ENCODE measurements at places on chromosomes 11 and 22.

DNA sequence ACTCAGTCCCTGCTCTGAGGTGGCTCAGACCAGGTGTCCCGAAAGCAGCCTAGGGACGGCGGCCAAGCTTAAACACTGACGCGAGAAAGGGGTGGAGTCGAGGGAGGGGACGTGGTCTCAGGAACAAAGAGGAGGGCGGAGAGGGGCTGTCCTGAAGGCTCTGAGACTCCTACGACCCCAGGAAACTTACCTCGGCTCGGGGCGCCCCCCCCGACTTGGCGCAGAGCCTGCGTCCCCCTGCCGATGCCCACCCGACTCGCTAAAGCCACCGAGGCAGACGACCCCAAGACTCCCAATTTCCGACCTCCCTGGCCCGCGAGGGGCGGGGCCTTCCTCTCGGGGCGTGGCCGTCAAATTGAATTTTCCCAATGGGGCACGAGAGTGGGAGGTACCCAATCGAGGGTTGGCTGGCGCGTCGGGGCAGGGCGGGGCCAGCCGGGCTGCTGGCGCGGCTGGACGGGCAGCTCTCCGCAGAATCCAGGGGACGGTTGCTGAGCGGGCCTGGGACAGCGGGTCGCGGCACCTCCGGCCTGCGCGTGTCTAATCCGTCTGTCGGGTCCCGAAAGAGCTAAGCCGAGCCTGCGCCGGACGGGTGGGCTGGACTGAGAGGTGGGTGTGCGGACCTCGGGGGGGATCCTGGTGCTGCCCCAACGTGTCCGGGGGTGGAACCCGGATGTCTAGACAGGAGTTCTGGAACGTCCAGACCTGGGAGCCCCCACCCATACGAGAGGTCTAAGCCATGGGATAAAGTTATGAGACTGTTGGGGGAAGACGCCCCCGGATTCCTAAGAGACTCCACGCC lies at the start of gene SMTN:
TSS of gene SMTN (plus strand) at position 471 of the 802 bp plus-strand sequence. CDS start 1,941 bp downstream, outside the sequence.
- peak; percentile 82 for DNase-seq

DNA sequence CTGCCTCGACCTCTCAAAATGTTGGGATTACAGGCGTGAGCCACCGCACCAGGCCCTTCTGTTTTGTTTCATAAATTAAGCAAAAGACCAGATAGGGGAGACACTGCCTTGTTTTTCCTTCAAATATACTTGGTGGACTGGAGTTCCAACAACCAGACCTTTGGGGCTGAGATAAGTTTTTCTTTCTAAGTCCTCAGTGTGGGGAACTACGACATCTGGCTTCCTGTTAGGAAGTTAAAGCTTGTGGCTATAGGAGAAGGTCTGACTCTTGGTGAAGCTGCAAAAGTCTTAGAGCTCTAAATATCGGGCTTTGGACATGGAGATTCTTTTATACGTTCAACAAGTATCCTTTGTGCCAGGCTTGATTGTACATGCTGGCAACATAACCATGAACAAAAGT lies 64.1 kb upstream of the EED start:
- no peak for DNase-seq

DNA sequence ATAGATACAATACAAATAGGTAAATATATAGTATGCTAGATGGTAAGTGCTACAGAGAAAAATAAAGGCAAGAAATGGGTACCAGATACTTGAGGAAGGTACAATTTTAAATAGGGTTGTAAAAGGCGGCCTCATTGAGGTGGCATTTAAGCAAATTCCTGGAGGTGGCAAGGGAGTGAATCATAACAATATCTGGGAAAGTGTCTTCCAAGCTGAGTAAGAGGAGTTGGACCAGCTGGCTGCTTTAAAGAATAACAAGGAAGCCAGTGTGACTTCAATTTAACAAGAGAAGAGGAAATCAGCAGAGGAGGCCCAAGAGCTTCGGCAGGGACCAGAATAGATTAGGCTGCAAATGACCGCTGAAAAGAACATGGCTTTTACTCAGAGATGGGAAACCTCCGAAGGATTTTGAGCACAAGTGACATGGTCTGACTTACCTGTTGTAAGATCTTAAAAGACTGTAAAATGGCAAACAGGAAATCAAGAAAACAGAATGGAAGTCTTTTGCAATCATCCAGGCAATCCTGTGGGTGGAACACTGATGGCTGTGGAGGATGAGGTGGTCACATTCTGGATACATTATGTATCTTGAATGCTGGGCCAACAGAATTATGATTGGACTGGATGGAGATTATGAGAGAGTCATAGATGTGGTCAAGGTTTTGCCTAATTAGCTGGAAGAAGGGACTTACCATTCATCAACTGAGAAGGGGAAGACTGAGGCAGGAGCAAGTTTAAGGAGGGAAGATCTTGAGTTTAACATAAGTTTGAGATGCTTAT lies 77.2 kb downstream of the RDX start:
- DNase-seq = no peak

DNA sequence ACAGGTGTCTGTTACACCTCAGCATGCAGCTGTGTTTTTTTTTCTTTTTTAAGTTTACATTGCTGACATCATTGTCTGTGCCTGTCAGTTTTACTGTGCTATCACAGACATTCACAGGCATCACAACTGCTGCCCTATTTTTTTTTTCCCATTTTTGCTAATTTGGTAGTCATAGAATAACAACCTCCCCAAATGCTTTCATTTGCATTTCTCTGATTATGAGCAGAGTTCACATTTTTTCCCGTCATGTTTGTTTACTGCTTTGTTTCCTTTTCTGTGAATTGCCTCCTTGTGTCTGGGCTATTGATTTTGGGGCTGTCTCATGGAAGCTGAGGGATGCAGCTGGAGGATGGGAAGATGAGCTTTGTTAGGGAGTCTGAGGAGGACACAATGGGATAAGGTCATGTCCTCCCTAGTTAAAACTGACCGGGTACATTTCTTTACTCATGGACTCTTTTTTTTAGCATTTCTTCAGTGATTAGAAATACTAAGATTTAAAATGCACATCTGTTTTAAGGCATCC lies 155.1 kb downstream of the LDLRAD3 start:
- no peak for DNase-seq

GRCh38 chr11:123977731-123978347 lies at the start of gene OR10S1:
Gene OR10S1 (minus strand): TSS chr11:123977781. CDS start chr11:123977664, 117 bp downstream.
- DNase-seq = no peak

- DNase-seq = no peak
Observed at GRCh38 chr22:41563051-41563711, 2.4 kb downstream of the CSDC2 start.

DNA sequence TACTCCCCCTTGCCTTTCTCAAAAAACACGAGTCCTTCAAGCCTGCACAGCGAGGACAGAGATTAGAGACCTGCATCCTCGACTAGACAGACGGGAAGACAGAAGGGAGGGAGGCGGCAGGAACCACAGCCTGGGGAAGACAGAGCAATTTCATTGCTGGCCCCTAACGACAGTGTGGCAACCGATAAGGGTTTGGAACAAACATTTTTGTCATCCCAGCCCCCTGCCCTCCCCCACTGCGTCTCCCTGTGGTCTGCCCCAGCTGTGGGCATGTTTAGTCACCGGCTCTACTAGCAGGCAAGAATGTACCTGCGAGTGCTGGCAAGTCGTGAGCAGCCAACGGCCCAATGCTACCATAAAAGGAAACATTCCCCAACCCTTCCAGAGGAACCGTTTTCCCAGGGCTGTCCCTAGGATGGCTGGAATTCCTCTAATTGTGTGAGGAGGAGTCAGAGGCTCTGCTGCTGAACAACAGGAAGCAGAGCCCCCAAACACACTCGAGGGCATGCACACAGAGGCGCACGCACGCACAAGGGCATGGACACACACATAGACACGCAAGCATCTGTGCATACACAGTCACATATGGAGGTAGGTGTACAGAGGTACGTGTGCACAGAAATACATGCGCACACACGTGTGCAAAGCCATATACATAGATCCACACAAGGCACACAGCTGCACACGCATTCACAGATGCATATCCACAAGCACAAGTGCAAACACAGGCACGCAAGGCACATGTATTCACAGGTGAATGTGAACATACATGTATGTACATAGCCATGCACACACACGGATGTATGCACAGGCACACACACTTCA lies 58.3 kb downstream of the MYH9 start:
- DNase-seq = peak; percentile 79

DNA sequence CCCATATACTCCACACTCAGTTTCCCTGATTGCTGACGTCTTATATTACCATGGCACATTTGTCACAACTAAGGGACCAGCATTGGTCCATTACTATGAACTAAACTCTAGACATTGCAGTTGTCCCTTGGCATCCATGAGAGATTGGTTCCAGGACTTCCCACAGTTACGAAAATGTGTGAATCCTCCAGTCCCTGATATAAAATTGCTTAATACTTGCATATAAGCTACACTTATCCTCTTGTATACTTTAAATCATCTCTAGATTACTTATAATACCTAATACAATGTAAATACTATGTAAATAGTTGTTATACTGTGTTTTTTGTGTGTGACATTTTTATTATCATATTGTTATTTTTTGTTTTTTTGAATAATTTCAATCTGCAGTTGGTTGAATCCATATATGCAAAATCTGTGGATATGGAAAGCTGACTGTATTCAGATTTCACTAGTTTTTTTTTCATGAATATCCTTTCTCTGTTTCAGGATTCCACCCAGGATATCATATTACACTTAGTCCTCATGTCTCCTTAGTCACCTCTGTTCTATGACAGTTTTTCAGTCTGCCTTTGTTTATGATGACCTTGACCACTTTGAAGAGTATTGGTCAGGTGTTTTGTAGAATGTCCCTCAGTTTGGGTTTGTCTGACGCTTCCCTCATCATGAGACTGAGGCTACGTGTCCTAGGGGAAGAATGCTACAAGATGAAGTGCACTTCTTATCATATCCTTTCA lies 55.3 kb downstream of the INSC start:
- no peak for DNase-seq

GRCh38 chr11:21169639-21170038 lies 500.3 kb downstream of the NELL1 start:
- DNase-seq = no peak

GRCh38 chr11:69369210-69369825 lies 75.4 kb downstream of the MYEOV start:
- no peak for DNase-seq

DNA sequence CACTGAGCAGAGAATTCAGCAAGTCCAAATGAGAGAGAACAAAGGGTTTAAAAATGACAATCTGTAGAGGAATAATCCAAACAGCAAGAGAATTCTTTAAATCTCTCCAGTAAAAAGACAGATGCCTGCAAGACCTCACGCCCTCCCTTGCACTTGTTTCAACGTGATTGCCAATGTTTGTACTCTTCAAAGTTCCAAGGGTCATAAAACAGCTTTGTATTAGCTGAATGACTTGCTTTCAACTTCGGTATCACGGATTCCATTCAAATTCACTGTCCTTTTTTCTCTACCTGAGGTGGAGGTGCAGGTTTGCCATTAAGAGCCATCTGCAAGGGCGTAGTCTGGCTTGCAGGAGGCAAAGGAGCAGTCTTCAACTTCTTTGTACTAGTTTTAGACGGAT lies 41.1 kb upstream of the CHRNA10 start:
- DNase-seq = no peak

DNA sequence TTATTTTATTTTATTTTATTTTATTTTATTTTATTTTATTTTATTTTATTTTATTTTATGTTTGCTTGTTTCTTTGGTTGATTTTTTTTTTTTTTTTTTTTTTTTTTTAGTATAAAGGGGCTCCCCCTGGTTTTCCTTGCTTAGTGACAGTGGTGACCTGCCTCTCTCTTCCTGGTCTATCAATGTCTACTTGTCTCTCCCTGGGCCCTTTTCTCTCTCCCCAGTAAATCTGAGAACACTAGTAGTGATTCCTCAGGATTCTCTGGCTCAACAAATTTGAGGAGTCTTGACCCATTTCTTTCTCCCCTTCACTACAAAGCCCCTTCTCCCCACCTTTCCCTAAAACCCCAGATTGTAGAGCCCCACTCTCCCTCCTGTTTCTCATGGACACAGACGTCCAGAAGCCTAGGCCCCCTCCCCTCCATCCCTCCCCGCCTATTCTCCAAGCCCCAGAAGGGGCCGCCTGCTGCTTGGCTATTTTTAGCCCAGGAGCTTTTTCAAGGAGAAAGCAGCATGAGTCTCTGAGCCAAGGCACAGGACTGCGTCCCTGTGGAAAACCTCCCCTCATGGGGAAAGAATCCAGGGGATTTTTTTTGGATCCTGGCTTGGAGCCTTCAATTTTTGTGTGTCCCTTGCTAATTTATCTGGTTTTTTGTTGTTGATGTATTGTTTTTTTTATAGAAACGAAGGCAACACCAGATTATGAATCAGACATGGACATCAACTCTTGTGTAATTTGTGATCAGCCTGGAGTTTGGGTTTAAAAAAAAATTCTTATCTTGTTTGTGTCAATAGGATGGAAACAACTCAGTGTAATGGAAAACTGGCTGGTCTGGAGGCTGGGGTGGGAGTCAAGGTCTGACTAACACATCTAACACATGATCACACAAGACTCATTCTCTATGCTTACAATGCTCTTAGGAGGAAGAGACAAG lies 17.5 kb upstream of the ACCSL start:
- DNase-seq = no peak

GRCh38 chr11:119108146-119108856 lies 1.2 kb downstream of the C2CD2L start:
- no peak for DNase-seq

- peak; percentile 25 for DNase-seq
Observed at GRCh38 chr11:48005136-48005535, 24.8 kb downstream of the PTPRJ start.

DNA sequence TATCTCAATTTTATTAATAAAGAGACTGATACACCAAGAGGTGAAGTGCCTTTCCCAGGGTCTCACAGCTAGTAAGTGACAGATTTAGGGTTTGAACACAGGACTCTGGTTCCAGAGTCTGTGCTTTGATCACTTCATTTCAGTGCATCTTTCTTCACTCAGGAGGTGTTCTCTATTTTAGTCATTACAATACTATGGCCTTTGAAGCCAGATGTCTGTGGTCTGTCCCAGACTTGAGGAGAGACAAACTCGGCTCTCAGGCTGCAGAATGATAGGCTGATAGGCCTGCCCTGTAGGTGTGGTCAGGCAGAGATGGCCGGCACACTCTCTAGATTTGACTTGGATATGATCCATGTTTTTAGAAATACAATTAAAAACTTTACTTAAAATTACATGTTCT lies 478.5 kb upstream of the CCDC90B start:
- DNase-seq = no peak

DNA sequence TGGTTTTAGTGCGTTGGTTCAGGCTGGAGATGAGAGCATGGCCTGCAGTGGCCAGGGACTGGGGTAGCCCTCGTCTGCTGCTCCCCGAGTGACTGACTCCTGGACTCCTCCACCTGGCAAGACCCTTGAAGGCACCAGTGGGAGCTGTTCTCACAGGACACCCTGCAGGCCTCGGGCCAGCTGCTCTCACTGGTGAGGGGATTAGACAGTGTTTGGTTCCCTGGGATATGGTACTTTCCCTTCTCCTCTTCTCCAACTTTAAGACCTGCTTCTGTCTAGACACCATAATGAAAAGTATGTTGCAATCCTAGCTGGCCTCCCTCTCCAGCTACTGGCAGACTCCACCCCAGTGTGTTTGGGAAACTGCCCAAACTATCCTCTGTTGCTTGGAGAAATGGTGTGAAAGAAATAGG lies 168.8 kb upstream of the CADM1 start:
- no peak for DNase-seq

GRCh38 chr11:74773476-74773875 lies 24.8 kb downstream of the RNF169 start:
- DNase-seq = no peak

- DNase-seq = no peak
Observed at GRCh38 chr11:133934096-133934495, 22.7 kb downstream of the IGSF9B start.
